ENCODE measurements at places on chromosomes 4 and X.
A peak's percentile ranks its signal among the peaks of the same experiment; 100 is the strongest.

- DNase-seq, result no peak
Observed at GRCh38 chrX:109847257-109848187, 114.5 kb upstream of the ACSL4 start.

- no peak for DNase-seq
Observed at GRCh38 chrX:3271183-3271833, 75.1 kb downstream of the MXRA5 start.

GRCh38 chr4:169807934-169808509 lies 50.3 kb upstream of the HPF1 start:
- no peak for DNase-seq

GRCh38 chrX:10648614-10649013 lies 28.2 kb upstream of the MID1 start:
- no peak for DNase-seq

DNA sequence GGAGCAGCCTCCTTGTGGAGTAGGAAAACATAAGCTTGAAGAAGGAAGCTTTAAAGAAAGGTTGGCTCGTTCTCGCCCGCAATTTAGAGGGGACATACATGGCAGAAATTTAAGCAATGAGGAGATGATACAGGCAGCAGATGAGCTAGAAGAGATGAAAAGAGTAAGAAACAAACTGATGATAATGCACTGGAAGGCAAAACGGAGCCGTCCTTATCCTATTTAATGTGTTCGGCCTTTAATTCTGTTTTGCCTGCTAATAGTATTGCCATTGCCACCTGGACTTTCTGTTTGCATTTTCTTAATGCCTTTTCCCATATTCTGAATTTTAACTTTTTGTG lies 1.4 kb downstream of the TCEAL1 start:
- DNase-seq, result no peak

- no peak for DNase-seq
Observed at GRCh38 chrX:94600077-94600476, 926.1 kb downstream of the FAM133A start.

DNA sequence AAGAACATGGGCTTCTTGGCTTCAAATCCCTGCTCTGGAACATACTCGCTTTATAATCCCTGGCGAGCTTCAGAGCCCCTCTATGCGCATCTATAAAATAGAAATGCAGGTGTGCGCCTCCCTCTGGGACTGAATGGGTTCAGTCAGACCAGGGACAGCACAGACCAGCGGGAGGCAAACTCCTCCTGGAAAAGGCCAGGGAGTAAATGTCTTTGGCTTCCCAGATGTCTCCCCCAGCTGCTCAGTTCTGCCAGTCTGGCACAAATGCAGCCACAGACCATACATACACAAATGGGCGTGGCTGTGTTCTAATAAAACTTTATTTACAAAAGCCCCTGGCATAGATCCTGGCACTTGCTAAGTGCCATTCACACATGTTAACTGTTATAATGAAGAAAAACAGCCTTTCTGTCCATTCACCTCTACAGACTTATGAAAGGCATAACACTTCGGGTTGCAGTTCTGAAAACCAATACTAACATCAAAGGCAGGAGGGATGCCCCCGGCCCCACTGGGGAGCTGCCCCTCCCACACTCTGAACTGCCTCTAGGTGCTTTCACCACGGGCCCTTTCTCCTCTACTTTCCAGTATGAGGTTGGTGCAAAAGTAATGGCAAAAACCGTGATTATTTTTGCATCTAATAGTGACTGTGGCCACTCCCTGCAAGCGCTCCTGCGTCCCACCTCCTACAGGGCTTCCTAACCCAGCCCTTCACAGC lies 4.6 kb downstream of the JAKMIP1 start:
- no peak for DNase-seq

GRCh38 chr4:103201724-103202123 lies 3.6 kb upstream of the CENPE start:
- DNase-seq, result no peak

DNA sequence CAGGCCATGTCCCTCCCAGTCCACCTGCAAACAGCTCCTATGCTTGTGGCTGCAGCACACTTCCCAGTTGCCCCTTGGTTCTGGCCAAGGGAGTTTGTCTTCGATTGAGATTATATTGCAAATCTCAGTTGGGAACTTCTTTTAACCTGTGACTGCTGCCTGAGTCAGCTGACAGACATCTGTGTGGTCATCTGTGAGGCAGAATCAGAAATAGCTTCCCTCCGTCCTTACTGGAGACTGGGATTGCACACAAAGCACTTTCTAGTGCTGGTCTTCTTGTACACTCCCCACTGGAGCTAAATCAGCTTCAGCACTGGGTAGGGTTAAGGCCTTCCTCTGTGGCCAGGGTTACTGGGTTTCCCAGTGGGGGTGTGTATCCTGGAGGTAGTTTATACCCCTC lies 34.3 kb downstream of the ZNF330 start:
- DNase-seq, result no peak

DNA sequence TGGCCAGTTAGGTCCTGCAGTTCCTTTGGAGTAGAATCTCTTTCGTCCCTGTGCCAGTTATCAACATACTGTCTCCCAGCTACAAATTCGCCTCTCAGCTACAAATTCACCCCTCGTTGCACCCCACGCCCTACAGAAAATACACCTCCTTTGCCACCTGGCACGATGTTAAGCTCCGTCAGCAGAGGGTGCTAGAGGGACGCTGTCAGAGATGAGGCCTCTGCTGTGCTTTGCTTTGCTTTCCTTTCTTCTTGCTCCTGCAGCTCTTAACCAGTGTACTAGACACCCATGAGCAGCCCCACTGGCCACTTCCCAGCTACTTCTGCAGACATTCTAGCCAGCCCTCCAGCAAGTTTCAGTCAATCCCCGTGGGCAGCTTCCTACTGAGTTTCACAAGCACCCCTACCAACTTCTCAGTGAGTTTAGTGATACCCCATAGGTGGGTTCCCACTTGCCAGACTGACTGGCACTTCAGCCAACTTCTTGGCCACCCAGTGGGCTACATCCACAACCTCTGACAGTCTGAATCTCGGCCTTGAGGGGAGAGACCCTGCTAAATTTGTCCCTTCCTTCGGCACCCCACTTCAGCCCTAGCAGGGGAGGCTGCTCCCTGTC lies 21.8 kb downstream of the HAUS3 start:
- DNase-seq, result peak; percentile 68

DNA sequence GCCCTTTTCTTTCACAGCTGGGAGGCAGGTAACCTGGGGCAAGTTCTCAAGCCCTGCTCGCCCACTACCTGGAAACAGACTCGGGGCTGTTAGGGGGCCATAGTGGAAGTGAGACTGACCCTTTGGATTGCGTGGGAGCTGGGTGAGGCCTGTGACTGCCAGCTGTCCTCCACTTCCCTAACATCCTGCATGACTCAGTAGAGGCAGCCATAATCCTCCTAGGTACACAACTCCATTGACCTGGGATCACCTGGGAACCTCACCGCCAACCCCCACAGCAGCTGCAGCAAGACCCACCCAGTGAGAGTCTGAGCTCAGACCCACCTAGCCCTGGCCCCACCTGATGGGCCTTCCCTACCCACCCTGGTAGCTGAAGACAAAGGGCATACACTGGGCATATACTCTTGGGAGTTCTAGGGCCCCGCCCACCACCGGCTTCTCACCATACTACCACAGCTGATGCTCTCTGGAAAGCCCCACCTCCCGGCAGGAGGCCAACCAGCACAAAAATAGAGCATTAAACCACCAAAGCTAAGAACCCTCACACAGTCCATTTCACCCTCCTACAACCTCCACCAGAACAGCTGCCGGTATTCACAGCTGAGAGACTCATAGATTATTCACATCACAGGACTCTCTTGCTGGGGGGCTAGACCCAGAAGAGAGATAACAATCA lies 61.1 kb upstream of the DCTD start:
- no peak for DNase-seq

DNA sequence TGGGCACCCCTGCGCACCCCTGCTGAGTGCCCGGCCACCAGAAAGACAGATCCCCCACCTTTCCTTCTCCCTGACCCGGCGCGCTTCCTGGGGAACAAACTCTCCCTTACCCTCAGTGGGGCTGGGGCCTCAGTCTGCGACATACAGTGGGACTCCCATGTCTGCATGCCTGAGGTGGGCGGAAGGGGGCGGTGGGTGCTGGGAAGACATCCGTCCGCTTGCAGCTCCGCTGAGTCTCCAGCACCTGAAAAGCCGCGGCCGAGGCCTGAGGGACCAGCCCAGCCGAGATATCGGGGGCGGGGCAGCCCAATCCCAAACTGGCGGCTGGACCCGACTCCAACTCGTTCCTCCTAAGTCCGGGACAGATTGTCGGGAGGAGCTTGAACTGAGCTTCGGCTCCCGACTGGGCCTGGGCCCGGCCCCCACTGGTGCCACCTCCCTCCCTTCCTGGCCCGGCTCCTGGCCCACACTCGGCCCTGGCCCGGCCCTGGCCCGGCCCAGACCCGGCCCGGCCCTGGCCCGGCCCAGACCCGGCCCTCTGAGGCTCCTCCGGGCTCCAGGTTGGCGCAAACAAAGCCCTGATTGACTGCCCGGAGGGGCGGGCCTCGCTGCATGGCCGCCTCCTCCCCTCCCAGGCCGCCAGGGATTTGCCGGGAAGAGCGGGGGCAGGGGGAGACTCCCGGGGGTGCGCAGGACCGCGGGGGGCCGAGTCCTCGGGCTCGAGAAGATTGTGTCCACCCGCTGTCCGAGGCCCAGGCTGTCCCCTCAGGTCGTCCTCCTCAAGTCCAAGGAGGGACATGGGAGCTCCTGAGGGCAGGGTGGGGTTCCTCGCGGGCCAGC lies 877 bp upstream of the SLC16A2 start:
- DNase-seq, result no peak

DNA sequence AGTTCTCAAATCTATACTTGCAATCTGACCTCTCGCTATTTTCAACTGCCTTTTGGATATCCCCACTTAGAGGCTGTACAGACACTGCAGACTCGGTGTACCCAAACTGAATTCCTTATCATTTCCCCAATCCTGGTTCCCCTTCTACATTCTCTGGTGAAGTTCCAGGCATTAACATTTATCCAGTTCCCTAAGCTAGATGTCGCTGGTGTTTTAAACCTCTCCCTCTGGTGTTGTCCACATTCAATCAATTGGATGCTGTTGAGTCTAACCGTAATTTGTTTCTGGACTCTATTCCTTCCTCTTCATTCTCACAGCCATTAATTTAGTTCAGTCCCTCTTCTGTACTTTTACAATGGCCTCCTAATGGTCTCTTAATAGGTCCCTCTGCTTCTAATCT lies 7.2 kb upstream of the STK26 start:
- DNase-seq, result no peak

DNA sequence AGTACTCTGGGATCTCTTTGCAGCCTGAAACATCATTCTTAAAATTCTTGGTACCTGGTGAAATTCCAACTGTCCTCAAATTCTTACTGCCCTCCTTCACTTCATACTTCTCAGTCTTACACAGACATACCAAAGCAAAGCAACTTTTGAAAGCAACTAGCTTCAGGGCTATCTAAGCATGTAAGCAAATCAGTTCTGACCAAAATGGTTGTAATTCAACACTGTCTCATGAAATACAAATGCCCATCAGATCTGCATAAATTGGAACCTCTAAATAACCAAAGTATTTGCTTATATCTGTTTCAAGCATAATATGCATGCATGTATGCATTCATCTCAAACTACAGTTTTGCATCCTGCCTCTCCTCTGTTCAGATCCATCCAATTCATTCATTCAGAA lies 308.1 kb upstream of the PPARGC1A start:
- no peak for DNase-seq

- DNase-seq, result no peak
Observed at GRCh38 chr4:169314906-169315305, 44.1 kb upstream of the SH3RF1 start.

DNA sequence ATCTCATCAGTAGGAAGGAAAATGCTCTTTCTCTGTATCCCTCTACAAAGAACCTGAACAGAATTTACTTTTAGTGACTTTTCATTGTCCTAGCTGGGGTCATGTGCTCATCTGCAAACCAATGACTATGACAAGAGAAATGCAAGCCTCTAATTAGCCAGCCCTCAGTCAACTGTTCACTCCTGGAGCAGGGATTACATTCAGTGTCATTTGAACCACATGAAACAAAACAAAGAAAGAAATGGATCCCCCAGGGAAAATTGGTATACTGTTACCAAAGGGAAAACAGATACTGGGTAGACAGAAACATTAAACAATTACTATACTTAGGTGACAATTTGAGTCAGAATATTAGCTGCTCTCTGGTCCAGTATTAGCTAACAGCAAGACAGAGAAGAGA lies 173.6 kb downstream of the RCHY1 start:
- no peak for DNase-seq

GRCh38 chrX:46634577-46634976 lies 61.0 kb downstream of the CHST7 start:
- DNase-seq, result no peak
